Stimulated activated CD8-positive, alpha-beta memory T cell treated with anti-CD3 and anti-CD28 coated beads, Interleukin-2, amount 100 ng/mL, for 48 hours (primary cell): ENCODE measurements at places on chromosomes 13 and 19.

- DNase-seq = no peak
These were observed 995 bp upstream of the MKNK2 start for GRCh38 chr19:2051773-2052704.

- DNase-seq = no peak
These were observed 502.7 kb downstream of the UQCRFS1 start for GRCh38 chr19:28710278-28710677.

- no peak for DNase-seq
These were observed 8.7 kb downstream of the CILP2 start for GRCh38 chr19:19546751-19547162.

DNA sequence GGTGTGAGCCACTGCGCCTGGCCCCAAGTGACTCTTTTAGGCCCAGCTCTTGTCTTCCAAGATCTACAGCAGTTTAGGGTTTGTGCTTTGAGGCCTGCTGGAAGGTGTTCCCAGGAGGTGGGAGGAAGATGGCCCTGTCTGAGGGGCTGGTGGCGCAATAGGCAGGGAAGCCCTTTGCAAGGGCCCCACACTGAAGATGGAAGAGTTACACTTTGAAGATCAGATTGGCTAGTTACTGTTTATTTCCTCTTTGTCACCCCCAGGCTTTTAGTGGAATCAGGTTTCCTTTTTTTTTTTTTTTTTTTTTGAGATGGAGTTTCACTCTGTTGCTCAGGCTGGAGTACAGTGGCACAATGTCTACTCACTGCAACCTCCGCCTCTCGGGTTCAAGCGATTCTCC, 1.9 kb upstream of the RABAC1 start:
- DNase-seq = no peak

DNA sequence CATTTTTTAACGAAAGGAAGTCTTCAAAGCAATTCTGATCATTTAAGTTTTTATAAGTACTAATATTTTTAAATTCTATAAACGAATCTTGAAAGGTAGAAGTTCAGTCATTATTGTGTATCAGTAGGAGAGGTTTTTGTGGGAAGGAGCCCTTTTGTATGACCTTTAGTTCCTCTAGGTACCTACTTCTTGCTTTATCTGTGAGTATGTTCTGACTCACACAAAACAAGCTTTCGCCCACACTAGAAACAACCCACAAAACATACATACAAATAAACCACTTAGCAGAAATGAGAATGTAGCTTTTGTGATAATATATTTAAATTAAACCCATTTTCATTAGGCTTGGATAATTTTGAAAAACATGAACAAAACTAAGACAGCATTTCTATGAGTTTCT, 27.8 kb downstream of the ERCC5 start:
- no peak for DNase-seq

DNA sequence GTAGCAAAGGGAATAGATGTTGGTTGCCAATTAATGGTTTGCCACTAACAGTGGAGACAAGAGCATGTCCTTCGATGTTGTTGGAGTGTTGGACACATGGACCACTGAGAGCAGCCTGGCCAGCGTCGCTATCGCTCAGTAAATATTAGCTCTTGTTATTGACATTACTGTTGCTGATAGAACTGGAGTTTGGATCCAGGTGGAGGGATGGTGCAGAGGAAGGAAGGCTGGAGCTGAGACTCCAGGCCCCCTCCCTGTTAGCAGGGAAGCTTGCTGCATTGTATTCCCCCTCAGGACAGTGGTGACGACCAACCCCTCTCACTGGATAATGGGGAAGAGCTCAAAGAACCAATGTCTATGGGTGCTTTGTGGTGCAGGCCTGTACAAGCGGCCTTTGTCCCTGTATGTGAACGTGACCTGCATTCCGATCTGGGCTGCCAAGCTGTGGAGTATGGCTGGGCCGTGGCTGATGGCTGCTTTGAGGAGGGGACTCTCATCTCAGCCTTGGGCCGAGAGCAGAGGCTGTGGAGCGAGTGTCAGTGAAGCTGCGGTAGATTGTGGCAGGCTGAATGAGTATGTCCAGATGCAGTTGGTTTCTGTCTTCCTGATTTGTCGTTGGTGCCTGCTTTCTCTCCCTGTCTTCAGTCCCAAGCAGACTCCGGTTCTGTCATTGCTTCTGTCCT, 7.0 kb downstream of the CLASRP start:
- DNase-seq = no peak

DNA sequence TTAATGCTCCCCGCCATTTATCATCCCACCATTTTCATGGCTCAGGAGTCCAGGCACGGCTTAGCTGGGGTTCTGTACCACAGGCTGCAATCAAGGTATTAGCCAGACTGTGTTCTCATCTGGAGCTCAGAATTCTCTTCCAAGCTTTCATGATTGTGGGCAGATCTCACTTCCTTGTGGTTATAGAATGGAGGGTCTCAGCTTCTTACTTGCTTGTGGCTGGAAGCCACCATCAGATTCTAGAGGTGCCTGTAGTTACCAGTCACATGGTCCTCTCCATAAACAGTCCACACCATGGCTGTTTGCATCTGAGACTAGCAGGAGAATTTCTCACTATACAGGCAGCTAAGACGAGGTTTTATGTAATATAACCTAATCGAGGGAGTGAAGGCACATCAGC, 45.1 kb upstream of the SLC46A3 start:
- DNase-seq = no peak

- DNase-seq = no peak
These were observed 5.1 kb upstream of the COMP start for GRCh38 chr19:18796239-18796638.

DNA sequence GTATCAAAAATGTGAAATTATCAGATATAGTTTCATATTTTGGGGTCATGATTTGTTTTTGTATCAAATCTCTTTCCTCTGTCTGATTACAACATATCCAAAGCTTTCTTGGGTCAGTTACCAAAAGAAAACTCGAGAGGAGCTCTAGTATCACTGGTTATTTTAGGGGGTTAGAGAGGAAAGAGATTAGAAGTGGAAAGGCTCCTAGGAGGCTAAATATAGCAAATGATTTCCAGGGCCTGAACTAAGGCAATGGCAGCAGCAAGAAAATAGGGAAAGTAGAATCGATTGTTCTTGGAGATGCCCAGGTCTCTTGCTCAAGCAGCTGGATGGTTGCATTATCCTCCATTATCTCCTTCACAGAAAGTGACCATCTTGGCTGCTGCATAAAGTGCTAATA, 72.9 kb downstream of the NHLRC3 start:
- DNase-seq = no peak

GRCh38 chr13:27117158-27117557, 54.5 kb downstream of the USP12 start:
- no peak for DNase-seq

DNA sequence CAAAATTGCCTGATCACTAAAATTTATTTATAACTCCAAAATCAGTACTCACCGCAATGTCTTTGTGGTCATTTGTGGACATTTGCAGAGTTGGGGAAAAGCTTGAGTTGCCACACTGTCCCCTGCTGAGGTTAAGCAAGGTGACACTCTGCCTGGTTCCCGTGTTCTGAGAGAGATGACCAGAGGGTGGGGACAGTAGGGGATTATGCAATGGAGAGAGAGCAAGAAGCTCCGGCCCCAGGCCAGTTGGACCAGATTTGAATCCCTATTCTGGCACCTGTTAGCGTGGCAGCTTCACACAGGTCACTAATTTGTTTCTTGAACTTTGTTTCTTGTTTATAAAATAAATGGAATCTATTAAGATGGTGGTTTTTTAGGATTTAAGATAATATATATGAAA, 17.8 kb downstream of the ERCC5 start:
- DNase-seq = no peak

DNA sequence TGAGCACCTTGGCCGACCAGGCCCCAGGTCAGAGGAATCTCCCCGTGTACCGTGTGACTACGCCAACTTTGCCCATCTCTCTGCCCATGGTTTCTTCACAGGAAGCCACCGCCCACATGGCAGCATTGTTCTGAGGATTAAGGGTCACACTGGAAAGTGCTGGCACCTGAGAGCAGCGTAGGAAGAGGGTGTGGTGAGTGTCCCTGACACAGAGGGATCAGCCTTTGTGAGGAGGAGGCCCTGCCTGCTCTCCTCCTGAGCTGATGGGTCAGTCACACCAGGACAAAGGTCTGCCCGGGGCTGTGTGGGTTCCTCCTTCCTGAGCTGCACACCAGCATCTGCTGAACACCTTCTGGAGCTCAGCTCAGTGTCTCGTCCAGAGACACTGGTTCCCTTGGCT, 32.2 kb upstream of the SLC15A1 start:
- no peak for DNase-seq

DNA sequence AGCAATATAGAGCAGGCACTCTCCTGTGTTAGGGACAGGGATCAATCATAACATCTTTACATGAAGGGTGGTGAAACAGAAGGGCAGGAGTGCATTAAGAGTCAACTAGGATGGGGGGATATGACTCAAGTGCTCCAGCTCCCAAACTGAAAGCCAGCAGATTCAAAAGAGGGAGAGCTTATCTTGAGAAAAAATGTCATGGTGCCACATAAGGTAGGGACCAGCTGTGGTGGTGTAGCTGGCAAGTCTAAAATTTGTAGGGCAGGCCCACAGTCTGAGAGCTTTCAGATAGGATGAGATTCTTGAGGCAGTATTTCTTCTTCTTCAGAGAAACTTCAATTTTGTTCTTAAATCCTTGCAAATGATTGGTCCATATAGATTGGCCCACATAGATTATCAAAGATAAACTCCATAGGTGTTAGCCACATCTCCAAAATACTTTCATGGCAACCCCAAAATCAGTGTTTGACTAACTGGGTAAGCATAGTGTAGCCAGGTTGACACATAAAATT, 19.1 kb downstream of the DNAJC15 start:
- no peak for DNase-seq

DNA sequence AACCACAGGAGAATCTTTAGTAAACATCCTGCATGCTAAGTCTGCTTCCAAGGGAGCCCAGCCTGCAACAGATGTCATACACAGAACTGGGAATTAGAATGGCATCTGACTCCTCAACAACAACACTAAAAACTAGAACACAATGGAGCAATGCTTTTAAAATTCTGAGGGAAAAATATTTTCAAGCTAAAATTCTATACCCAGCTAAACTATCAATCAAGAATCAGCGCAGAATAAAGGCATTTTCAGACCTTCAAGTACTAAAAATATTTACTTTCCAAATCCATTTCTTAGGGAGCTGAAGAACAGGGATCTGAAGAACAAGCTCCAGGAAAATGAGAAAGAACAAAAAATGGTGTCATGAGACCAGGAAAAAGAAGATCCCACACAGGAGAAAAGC, 46.9 kb upstream of the CHST8 start:
- no peak for DNase-seq

DNA sequence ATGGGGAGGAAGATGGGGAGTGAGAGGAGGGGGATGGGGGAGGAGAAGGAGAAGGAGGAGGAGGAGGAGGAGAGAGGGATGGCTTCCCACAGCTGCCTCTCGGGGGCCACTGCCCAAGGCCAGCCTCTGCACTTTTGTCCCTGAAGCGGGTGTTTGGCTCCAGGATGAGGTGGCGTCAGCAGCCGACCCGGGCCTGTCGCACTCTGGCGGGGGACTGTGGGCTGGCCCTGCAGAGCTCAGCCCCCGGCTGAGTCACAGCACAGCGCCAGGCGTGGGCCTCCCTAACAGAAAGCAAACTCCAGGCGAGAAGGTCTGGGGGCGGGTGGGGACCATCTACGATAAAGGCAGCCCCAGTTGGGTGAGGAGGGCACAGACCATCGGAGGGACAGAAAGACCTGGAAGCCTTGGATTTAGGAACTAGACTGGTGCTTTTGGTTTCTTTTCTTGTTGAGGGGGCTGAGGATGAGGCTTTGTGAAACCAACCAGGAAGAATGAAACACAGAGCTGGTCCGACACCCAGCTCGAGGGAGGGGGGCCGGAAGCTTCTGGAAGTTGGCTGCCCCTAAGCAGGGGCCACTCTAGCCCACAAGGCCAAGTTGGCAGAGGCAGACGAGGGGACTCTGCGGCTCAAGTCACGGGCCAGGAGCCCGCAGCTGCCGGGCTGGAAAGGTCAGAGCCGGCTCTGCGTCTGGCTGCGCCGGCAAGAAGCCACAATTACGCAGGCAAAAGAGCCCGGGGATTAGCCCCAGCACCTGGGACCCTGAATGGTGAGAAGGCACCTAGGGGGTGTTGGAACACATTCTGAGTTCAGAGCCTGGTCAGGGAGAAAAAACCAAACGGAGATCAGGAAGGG, 18.2 kb downstream of the LSM4 start:
- peak; percentile 78 for DNase-seq

DNA sequence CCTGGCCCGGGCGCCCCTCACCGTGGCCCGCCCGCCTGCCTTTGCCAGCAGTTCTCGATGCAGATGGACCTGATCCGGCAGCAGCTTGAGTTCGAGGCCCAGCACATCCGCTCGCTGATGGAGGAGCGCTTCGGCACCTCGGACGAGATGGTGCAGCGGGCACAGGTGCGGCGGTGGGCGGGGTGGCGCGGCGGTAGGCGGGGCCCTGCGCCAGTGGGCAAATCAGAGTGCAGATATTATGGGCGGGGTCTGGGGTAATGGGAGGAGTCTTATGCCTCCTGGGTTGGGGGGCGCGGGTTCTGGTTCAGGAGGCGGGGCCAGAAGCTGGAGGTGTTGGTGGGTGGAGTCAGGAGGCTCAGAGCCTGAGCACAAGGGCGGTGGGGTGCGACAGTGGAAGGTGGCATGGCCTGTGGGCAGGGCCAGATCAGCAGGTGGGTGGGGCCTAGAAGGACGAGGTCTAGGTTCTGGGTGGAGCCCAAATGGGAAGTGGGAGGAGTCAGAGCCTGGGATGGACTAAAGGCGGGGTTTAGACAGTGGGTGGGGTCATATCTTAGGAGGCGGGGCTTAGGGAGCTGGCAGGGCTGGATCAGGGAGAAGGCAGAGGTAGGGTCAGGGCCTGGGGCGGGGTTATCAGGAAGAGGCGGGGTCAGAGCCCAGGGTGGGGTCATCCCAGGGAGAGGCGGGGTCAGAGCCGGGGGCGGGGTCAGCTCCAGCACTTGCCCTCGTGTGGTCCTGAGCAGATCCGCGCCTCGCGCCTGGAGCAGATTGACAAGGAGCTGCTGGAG, 5.6 kb downstream of the APC2 start:
- peak; percentile 67 for DNase-seq

DNA sequence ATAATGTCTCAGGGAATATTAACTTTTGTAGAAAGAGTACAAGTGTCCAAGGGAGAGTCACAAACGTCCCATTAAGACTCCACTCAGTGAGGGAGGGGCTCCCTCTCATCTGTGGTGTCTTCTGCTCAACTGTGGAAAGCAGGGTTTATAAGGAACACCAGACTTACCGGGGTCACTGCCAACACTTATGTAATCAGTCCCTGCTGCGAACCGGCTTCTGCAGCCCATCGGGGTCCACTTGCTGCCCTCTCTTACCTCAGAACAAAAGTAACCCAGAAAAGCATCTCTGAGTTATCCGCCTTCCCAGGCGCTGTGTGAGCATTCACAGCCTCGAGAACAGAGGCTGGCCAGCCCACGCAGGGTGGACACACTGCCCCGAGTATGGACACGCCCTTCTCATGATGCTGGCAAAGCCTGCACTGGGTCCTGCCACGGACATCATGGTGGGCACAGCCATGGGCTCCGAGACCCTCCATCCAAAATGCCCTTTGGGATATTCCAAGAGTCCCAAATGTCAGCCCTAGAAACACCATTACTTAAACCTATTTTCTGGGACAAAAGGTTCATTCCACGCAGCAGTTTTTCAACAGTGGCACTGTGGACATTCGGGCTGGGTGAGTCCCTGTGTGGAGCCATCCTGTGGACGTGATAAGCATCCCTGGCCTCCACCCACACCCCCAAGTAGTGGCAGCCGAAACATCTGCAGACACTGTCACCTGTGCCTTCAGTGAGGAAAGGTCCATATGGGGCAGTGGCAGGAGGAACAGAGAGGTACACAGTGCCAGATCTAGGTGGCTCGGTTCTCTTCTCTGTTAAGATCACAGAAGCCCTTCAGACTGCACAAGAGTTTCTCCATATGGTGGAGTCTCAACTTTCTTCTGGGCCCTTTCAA, 63.9 kb downstream of the STK24 start:
- no peak for DNase-seq
